ENCODE measurements at places on chromosomes 16 and 17.

DNA sequence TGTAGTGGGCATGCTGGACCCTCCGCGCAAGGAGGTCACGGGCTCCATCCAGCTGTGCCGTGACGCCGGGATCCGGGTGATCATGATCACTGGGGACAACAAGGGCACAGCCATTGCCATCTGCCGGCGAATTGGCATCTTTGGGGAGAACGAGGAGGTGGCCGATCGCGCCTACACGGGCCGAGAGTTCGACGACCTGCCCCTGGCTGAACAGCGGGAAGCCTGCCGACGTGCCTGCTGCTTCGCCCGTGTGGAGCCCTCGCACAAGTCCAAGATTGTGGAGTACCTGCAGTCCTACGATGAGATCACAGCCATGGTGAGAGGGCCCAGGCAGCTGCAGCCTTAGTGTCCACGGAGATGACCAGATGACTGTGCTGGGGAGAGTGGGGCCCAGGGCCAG, 22.3 kb downstream of the ATP2A1 start:
- no peak for DNase-seq

DNA sequence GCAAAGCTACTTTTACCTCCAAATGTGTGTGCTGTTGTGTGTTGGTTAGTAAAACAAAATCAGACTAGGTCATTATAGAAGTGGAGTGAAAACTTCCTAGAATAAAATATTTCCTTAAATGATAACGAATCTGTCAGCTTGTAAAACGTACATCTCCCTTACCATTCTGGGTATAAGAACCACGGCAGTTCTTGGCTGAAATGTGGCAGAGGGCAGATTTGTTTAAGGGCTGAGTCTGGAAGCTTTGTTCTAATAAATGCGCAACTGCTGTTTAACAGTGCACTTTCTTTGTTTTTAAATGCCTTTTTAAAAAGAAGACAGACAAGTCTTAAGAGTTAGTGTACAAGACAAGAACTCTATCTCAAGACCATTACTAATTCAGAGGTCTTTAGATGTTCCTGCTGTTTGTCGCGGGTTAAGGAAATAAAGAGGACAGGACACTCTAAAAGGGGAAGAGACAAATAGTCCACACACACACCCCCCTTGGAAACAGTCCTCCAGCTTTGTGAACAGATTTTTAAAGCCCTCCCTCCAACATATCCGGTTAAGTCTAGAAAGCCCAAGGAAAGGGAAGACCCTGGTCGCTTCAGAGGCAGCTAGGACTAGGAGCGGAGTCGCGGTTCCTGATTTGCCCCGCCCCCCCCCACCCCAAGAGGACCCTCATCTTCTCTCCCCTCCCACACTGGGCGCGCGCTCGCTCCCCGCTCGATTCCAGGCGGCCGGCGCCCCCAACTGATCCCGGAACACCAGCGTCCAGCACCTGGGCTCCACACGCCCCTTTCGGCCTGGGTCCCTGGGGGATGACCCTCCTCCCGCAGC, 658 bp downstream of the SYNRG start:
- DNase-seq, result peak; percentile 70

- DNase-seq, result peak; percentile 98
These were observed 14.4 kb downstream of the MIS12 start for GRCh38 chr17:5500589-5501391.

DNA sequence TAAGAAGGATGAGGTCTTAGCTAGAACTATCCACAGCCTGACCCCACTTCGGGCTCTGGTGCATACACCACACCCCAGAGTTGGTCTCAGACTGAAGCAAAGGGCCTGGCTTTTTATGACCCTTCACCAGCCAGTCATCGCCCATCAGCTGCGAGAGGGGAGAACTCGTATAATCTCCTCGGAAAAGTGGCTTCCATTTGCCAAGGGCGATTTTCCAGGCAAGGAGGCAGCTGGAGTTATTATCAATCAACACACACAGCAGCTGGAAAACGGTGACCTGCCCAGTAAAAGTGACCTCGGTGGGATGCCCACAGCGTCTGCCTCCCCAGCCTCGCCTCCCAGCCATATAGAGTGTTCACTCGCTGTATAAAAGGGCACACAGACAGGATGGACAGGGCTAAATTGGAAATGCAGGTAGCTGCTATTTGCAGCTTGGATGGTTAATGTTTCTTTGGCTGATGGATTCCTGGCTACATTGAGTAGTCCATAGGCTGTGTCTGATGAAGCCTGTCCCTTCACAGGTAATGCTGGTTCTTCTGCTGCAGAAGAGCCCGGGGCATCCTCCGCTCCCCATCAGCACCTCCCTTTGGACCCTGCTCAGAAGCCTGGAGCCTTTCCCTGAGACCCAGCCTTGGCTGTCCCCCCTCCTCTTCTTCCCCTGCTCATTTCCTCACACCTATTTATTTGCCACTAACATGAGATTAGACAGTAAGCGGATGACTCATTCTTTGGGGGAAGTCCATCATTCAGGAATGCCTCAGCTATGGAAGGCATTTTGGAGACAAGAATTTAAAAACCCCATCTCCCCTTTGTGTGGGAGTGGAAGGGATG, 45.7 kb downstream of the TMEM186 start:
- DNase-seq, result peak; percentile 93

DNA sequence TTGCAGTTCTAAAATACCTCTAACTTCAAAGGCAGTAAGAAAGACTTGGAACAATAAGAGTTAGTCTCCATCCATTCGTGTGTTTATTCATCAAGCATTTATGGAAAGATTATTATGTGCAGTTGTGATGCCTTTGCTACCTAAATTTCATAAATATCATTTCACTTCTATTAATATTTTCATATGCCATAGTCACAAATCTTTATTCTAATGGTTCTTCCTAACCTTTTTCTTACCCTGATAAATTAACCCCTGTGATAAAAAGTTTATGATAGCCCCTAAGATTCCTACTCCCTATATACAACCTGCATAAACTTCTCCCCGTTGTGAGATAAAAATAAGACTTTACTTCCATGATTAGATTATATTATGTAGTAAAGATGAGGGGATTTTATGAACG, 94.9 kb downstream of the BRIP1 start:
- no peak for DNase-seq

DNA sequence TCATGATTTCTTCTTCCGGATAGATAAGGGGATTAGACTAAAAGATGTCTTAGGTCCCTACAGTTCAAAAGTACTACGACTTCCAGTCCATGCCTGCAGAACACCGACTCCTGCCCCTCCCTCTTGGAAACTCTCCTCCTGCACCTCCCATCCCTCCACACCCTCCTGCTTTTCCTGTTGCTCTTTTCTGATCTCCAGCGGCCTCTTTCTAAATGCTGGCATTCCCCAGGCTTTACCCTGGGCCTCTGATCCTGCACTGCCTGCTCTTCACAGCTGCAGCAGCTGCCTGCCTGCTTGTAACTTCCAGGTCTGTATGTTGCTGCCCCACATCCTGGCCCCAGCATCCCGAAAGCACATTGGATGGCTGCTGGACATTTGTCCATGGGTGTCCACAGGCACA, 154.2 kb downstream of the KCNJ12 start:
- DNase-seq, result no peak

GRCh38 chr17:29292071-29292991, 1.6 kb downstream of the NUFIP2 start:
- DNase-seq, result peak; percentile 63

- DNase-seq, result peak; percentile 63
These were observed 79.2 kb downstream of the ARHGAP23 start for GRCh38 chr17:38507436-38507835.

DNA sequence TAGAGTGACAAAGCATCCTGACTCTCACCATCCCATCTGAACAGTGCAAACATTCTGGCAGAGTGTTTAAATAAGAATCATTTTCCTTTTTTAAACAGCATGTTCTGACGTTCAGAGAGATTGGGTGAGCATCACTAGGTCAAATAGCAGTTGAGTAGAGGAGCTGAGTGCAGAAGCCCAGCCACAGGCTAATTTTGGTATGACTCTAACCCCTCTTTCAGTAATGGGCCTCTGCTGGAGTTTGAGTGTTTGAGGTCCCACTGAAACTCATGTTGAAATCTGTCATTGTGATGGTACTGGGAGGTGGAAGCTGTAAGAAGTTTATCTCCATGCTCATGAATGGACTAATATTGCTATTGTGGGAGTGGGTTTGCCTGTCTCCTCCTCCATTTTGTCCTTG, 194.4 kb downstream of the SALL1 start:
- DNase-seq, result no peak

DNA sequence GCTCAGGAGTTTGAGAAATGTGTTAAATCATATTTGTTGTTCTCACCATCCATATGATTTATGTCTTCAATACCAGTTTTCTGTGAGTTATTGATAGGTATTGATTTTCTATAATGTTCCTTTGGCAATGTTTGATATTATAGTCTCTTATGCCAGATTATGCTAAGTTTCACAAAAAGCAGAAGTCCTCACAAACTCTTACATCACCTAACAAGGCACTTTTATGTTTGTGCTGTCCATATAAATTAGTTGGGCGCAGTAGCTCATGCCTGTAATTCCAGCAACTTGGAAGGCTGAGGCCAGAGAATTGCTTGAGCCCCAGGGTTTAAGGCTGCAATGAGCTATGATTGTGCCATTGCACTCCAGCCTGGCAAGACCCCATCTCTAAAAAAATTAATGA, 12.6 kb upstream of the UQCRC2 start:
- no peak for DNase-seq

DNA sequence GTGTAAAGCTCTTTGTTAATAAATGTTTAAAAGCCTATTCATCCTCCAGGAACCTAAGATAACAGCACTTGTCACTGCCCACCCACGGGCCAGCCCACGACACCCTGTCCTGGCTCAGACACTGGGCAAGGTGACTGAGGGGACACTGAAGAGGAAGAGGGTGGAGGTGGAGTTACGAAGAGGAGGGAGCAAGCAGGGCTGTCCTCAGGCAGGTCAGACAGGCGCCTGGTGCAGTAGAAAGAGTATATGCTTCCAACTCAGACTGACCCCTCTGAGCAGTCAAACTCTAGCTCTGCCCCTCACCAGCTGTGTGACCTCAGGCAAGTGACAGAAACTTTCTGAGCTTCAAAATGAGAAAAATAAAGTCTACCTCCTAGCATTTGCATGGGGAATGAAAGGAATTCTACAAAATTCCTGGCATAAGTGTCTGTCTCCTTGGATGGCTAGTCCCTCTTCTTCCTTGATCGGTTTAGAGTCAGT, 22.8 kb downstream of the TEX2 start:
- DNase-seq, result peak; percentile 81

DNA sequence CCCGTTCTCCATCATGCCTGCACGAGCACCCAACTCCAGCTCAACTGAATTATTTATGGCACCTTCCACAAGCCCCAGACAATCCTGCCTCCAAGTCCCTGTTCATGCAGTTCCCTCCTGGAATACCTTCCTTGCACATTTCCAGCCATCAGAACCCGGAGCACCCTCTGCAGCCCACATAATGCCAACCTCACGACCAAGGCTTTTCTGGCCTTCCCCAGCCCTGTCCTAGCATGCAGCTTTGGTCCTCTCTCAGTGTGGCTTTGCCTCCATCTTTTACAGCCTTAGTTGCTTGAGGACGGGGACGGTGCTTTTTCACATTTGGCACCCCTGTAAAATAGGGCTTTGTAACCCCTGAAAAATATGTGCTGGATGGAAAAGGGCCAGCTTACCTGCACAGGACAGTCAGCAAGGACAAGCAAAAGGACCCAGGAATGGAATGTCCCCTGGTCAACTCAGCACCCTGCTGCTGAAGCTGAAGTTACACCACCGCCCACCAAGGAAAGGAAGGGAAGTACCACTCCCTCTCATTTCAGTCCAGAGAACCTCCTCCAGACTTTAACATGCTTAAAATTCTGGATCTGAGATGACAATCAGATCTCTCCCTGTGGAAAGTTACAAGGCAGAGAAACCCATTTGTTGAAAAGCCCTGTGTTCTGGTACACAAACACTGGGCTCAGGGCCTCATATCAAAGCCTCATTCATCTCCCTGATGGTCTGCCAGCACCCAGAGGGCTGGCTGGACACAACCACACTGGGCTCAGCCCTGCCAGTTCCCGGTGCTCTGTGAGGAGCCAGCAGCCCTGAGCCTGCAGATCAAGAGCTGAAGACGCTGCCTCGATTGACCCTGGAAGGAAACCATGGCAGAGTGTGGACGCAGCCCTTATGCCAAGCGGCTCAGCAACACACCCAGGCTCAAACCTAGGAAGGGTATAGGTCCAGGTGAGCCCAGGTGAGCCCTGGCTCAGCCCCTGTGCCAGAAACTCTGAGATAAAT, 2.9 kb downstream of the SLC39A11 start:
- DNase-seq, result no peak

- DNase-seq, result no peak
These were observed 49.8 kb upstream of the METRNL start for GRCh38 chr17:83029571-83029970.

DNA sequence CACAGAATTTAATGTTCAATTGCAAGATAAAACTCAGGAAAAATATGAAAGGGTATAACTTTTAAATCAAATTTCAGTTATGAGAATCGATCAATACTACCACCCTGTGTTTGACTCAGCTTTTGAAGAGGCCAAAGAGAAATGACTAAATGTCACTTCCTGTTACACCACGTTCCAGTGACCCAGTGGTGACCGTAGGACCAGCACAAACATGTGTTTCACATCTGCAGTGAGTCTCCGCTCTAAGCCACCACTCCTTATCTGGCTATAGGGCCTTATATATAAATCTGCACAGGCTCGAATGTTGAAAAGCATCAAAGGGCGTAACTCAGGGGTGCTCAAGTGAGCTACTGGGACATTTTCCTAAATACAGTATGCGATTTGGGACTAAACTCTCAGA, 36.1 kb downstream of the CYB5D2 start:
- no peak for DNase-seq

GRCh38 chr17:48537316-48537715, 6.5 kb upstream of the HOXB1 start:
- DNase-seq, result no peak

DNA sequence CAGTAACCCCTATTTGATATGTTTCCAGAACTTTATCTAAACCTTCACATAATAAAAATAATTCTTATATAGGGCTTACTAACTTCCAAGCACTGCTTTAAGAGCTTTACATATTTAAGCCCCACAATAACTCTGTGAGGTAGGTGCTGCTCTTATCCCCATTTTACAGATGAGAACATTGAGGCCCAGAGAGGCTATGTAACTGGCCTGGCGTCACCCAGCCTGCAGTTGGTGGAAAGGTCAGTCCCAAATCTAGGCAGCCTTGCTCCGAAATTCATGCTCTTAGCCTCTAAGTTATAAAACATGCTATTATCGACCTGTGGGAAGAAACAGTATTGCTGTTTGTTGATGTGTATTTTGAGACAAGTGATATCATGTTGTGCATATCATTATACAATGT, 9.0 kb downstream of the NLRC5 start:
- no peak for DNase-seq

DNA sequence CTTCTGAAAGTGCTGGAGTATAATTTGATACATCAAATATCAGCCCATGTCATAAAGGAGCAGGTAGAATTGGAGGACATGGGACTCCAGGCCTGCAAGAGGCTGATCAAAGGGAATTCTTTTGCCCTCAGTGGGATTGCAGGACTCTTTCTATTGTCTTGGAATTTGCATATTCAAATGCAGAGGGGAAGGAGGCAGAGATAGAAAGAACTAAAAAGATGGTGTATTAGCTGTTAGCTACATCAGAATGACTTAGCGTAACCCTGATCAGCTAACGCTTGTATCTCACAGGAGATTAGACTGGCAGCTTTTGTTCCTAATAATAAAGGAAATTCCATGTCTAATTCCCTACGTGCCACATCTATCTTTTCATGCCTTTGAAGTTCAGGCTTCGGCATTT, 1014.7 kb upstream of the RBFOX1 start:
- DNase-seq, result peak; percentile 86

GRCh38 chr17:62778990-62779681, 29.0 kb downstream of the MARCHF10 start:
- no peak for DNase-seq

Measured in mesendoderm (in vitro differentiated cells).